ENCODE measurements at places on chromosomes 7 and 10.

DNA sequence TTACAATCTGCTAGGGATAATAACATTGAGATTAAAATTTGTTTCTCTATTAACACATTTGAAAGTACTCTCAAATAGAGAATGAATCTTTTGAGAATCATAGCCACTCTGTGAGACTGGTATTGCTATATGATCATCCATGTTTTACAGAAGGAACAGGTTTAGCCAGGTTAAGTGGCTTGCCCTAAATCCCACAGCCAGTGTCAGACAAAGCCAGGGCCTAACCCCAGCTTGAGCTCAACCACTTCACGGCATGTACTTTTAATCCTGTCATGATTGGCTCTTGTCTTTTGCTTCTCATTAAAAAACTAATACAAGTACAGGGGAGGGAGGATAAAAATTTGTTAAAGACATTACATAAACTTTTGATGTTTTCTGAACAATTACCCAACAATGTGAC is 3.8 kb upstream of the ZNRF2 start:
- H3K27me3 ChIP-seq: no peaks in the 10 kb centered on the region
- no peak for DNase-seq
- peaks cover 12% of the 10 kb centered on the region for H3K4me1 ChIP-seq

GRCh38 chr7:105594034-105594433 is 12.7 kb upstream of the EFCAB10 start:
- no peak for DNase-seq
- no peak overlapping the region for H3K4me3 ChIP-seq
- H3K27ac ChIP-seq: no peak overlapping the region

DNA sequence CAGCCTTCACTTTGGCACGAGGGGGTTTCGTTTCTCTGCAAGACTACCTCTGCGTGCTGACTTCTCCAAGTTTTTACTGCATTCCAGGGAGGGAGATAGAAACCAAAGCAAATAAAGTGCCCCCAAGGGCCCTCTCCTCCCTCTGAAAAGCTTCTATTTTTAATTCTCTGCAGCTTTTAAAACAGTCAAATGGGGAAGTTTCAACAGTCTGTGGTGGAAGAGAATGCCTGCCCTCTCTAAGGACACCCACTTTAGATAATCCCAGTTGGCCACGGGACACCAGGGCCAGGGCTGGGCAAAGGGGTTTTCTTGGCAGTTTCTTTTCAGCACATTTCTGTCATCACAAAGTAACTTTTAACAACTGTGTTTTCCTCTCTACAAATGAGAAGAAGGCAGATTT is 386.7 kb upstream of the NPVF start:
- no peaks in the 10 kb centered on the region for H3K4me1 ChIP-seq
- DNase-seq: no peak
- no peak overlapping the region for H3K4me3 ChIP-seq
- H3K27me3 ChIP-seq: no peaks in the 10 kb centered on the region
- H3K27ac ChIP-seq: no peak overlapping the region

DNA sequence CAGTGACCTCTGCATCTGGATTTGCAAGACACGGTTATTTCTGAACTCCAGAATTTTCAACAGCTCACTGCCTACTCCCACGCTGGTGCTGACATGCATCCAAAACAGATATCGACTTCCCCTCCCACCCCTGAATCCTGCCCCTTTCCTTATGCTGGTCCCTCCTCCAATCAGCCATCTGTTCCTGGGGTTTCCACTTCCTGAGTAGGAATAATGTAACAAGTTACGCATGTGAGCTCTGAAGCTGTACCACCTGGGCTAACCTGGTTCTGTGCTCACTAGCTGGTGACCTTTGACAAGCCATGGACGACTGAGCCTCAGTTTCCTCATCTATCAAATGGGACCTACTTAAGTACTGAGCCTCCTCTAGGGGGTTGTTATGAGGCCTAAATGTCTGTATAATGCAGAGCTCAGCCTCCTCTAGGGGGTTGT is 1.7 kb upstream of the NCAPG2 start:
- H3K4me3 ChIP-seq: no peak overlapping the region
- H3K4me1 ChIP-seq: peaks cover 18% of the 10 kb centered on the region
- no peak overlapping the region for H3K27ac ChIP-seq
- H3K36me3 ChIP-seq: no peaks in the 10 kb centered on the region
- no peak for DNase-seq
- H3K27me3 ChIP-seq: no peaks in the 10 kb centered on the region

- H3K4me3 ChIP-seq: no peak overlapping the region
- DNase-seq: no peak
- no peaks in the 10 kb centered on the region for H3K36me3 ChIP-seq
- H3K27ac ChIP-seq: no peak overlapping the region
- H3K27me3 ChIP-seq: no peaks in the 10 kb centered on the region
- H3K4me1 ChIP-seq: no peaks in the 10 kb centered on the region
Observed at GRCh38 chr10:90197766-90198165, 496.4 kb downstream of the KIF20B start.

GRCh38 chr7:114622221-114622620 is 207.6 kb downstream of the FOXP2 start:
- no peak for DNase-seq
- H3K4me3 ChIP-seq: no peak overlapping the region
- H3K27ac ChIP-seq: no peak overlapping the region
- H3K27me3 ChIP-seq: no peaks in the 10 kb centered on the region
- peaks cover 2% of the 10 kb centered on the region for H3K4me1 ChIP-seq

- no peak for DNase-seq
- no peak overlapping the region for H3K27ac ChIP-seq
- H3K27me3 ChIP-seq: no peaks in the 10 kb centered on the region
- H3K36me3 ChIP-seq: no peaks in the 10 kb centered on the region
- H3K4me1 ChIP-seq: no peaks in the 10 kb centered on the region
Observed at GRCh38 chr10:33154590-33154989, 179.9 kb downstream of the NRP1 start.

GRCh38 chr7:46752881-46753366 is 829.0 kb downstream of the TNS3 start:
- DNase-seq: no peak
- peak overlapping the region; percentile 49 for H3K27ac ChIP-seq
- no peaks in the 10 kb centered on the region for H3K27me3 ChIP-seq

DNA sequence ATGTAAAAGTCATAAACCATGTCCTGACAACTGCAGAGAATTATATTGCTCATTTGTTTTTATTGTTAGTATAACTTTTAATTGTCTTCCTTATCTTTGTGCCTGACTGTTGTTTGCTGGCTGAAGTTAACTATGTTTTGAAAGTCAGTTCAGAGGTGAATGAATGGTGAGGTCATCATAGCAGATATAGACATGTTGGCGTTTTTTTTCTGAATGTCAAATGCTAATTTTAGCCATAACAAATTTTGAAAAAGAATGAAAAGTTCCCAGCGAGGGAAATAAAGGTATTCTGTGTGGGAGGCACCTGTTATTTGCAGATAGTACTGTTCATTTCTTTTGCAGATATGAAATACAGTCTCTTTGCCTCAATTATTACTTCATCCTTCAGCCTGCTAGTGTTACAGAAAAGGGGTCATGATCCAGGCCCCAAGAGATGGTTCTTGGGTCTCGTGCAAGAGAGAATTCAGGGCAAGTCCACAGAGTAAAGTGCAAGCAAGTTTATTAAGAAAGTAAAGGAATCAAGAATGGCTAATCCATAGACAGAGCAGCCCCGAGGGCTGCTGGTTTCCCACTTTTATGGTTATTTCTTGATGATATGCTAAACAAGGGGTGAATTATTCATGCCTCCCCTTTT is 96.5 kb downstream of the CAMK1D start:
- DNase-seq: no peak
- H3K36me3 ChIP-seq: no peaks in the 10 kb centered on the region
- H3K27ac ChIP-seq: peak overlapping the region; percentile 82
- H3K4me1 ChIP-seq: peaks cover 12% of the 10 kb centered on the region
- no peak overlapping the region for H3K4me3 ChIP-seq
- H3K27me3 ChIP-seq: no peaks in the 10 kb centered on the region

GRCh38 chr10:111556666-111557065 is 479.8 kb downstream of the ADRA2A start:
- H3K27me3 ChIP-seq: no peaks in the 10 kb centered on the region
- H3K4me1 ChIP-seq: no peaks in the 10 kb centered on the region
- no peak overlapping the region for H3K4me3 ChIP-seq
- H3K27ac ChIP-seq: no peak overlapping the region

DNA sequence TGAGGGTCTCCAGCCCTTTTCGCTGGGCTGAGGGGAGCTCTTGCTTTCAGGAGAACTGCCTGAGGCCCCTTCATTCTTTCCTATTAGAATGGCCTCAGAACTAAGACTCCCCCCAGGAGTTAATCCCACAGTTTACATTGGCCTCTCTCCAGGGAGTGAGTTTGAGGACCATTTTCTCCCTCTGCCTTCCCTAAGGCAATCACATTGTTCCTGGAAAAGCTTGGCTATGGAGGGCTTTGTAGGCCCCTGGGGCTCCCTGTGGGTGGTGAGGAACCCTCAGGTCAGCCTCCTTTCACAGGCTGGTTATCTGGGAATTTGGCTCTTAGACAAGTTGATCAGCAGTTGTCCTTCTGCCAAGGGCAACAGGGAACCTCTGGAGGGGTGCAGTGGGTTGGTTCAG is 343.7 kb downstream of the RPS24 start:
- H3K36me3 ChIP-seq: no peaks in the 10 kb centered on the region
- no peak overlapping the region for H3K4me3 ChIP-seq
- no peak for DNase-seq
- H3K27ac ChIP-seq: no peak overlapping the region

GRCh38 chr10:3932597-3933375 is 147.8 kb upstream of the KLF6 start:
- H3K27me3 ChIP-seq: no peaks in the 10 kb centered on the region
- DNase-seq: no peak
- peaks cover 34% of the 10 kb centered on the region for H3K4me1 ChIP-seq
- H3K36me3 ChIP-seq: no peaks in the 10 kb centered on the region
- H3K4me3 ChIP-seq: no peak overlapping the region

DNA sequence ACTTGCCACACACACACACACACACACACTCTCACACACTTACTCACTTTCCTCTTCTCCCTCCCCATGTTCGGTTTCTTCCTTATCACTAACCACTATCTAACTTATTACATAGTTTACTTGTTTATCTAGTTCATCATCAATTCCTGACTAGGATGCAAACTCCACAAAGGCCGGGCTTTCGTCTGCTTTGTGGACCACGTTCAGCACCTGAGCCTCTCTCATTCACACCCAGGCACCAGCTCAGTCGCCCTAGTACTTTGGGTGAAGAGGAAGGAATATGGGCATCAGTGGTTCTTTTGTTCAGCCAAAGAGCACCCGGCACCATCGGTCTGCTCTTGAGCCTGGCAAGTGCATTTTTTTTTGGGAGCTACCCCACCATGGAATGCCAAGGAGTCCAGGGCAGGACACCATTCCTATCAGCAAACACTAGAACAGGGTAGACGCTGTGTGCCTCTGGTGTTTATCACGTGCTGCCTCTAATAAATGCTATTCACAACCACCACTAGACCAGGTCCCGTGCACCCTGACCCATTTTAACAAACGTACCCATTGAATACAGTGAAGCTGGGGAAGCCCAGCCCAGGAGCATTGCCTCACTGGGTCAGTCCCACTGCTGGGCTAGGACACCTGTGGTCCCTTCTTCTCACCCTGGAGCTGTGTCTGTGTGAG is 2.2 kb downstream of the C10orf67 start:
- no peaks in the 10 kb centered on the region for H3K36me3 ChIP-seq
- no peak overlapping the region for H3K4me3 ChIP-seq
- no peak for DNase-seq
- H3K4me1 ChIP-seq: peaks cover 5% of the 10 kb centered on the region

GRCh38 chr7:26508917-26509316 is 217.3 kb downstream of the SNX10 start:
- H3K4me3 ChIP-seq: no peak overlapping the region
- H3K36me3 ChIP-seq: no peaks in the 10 kb centered on the region
- DNase-seq: no peak
- no peak overlapping the region for H3K27ac ChIP-seq
- no peaks in the 10 kb centered on the region for H3K4me1 ChIP-seq

DNA sequence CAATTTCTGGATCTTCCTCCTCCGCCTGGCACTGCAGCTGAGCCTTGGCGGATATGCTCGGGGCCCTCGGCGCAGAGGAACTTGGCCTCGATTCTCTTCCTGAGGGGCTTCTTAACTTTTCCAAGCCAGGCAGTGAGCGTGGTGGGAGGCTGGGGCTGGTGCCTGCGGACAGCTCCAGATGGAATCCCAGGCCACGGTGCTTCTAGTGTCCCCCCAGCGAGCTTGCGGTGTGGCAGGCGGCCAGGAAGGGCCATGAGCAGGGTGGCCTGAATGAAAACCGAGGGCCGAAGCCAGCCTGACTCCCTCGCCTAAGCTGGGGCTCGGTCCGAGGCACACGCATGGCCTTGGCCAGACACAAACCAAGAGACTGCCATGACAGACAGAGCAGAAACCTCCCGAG is 31.3 kb downstream of the RCC1L start:
- no peak for DNase-seq
- H3K36me3 ChIP-seq: peaks cover 8% of the 10 kb centered on the region
- H3K27ac ChIP-seq: no peak overlapping the region
- no peaks in the 10 kb centered on the region for H3K4me1 ChIP-seq
- no peaks in the 10 kb centered on the region for H3K27me3 ChIP-seq

- H3K27me3 ChIP-seq: no peaks in the 10 kb centered on the region
- no peak overlapping the region for H3K27ac ChIP-seq
Observed at GRCh38 chr7:43756368-43757072, 2.0 kb upstream of the BLVRA start.

DNA sequence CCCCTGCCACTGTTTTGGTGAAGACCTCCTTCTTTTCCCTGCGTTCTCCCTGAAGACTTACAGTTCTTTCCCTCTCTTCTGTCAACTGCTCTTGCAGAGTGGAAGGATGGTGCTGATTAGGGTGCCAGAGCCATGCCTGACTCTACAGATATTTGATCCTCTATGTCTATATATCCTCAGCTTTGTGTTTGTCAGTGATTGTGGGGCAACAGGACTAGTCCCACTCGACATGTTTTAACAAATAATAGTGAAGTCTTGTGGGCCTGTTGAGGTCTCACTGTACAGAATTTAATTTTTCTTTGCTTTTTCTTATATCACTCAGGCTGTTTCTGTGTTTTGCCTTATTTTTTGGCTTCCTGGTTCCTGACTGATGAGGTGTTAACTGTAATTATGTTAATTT is 5.0 kb downstream of the PLEKHA1 start:
- H3K36me3 ChIP-seq: no peaks in the 10 kb centered on the region
- no peak overlapping the region for H3K27ac ChIP-seq
- no peak overlapping the region for H3K4me3 ChIP-seq
- peaks cover 3% of the 10 kb centered on the region for H3K4me1 ChIP-seq
- no peak for DNase-seq

- no peak overlapping the region for H3K4me3 ChIP-seq
- peaks cover 8% of the 10 kb centered on the region for H3K4me1 ChIP-seq
- peak; percentile 28 for DNase-seq
- H3K36me3 ChIP-seq: no peaks in the 10 kb centered on the region
- peaks cover 4% of the 10 kb centered on the region for H3K27me3 ChIP-seq
Observed at GRCh38 chr7:128264477-128264876, 23.4 kb downstream of the LEP start.

GRCh38 chr7:22681312-22681711 is 45.7 kb upstream of the IL6 start:
- no peak for DNase-seq
- no peak overlapping the region for H3K4me3 ChIP-seq
- no peaks in the 10 kb centered on the region for H3K4me1 ChIP-seq
- H3K27me3 ChIP-seq: no peaks in the 10 kb centered on the region
- H3K36me3 ChIP-seq: no peaks in the 10 kb centered on the region

Data from transverse colon (tissue), 4 donors.